Panc1 (cell line): ENCODE measurements at places on chromosomes 13 and 19. TPM values are rescaled to one million over a fixed set of nuclear protein-coding genes. Genes with fewer than 3 reads are reported as not detected.
A peak's percentile ranks its signal among the peaks of the same experiment; 100 is the strongest.

Gene SLAIN1
- 0.49 TPM for total RNA-seq

Gene LHFPL6
- total RNA-seq: 25.7 TPM

Gene GRK1
- total RNA-seq: 1.8 TPM

Gene RAD23A
- total RNA-seq: 111 TPM

Gene SBSN
- total RNA-seq: 0.39 TPM

Gene BRME1
- total RNA-seq: 6.5 TPM

Gene RFX1
- total RNA-seq: 15.2 TPM

Gene ZNF135
- not detected for total RNA-seq

Gene BCL3
- 48.5 TPM for total RNA-seq

Gene TNFRSF19
- 0.54 TPM for total RNA-seq

Gene COMMD6
- 97.4 TPM for total RNA-seq

GRCh38 chr19:1079566-1080111 is 12.7 kb downstream of the ARHGAP45 start:
- DNase-seq: no peak

GRCh38 chr19:7975037-7975436 is 30.4 kb downstream of the ELAVL1 start:
- no peak for DNase-seq

DNA sequence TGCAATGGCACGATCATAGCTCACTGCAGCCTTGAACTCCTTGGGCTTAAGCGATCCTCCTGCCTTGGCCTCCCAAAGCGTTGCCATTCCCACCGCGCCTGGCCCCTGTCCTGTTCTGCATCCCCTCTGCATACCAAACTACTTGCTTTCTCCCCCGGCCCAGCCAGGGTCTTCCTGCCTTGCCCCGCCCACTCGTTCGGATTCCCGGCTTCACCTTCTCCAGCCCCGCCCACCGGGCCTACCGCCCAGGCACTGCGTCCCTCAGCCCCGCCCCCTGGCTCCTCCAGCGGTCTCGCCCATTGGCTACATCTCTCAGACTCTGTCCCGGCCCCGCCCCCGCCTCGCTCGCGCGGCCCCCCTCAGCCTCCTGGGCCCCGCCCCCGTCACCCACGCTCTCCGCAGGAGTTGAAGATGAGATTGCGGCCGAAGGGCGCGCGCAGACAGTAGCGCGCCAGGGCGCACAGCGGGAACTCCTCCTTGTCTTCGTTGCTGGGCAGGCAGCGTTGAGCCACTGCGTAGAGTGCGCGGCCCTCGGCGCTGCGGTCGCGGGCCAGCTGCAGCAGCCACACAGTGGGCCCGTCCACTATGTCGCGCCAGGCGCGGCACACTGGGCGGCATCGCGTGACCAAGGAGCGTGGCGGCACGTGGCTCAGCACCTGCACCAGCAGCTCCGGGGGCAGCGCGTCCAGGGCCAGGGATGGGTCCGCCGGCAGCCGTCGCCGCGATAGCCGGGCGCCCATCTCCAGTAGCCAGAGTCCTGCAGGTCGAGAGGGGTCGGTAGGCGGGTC is 19.0 kb downstream of the MRPS12 start:
- DNase-seq: no peak

DNA sequence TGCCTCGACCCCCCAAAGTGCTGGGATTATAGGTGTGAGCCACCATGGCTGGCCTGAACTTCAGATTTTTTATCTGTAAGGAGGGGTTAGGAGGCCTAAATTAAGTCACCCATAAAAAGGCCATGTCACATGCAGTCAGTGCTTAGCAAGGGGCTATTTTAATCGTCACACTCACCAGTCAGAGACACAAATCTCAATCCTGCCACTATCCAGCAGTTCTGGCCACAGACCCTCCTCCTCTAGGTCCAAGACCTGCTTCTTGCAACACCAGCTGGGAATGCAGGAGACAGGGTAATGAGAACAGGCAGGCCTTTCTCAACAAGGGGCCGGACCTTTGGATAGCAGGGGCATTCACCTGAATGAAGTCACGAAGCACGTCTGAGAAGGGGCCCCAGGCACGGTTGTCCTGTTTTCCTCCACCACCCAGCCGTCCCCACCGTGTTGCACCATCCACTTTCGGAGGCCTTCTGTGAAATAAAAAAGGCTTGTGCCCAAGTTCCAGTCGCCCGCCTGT is 1.4 kb downstream of the FBXO27 start:
- no peak for DNase-seq

DNA sequence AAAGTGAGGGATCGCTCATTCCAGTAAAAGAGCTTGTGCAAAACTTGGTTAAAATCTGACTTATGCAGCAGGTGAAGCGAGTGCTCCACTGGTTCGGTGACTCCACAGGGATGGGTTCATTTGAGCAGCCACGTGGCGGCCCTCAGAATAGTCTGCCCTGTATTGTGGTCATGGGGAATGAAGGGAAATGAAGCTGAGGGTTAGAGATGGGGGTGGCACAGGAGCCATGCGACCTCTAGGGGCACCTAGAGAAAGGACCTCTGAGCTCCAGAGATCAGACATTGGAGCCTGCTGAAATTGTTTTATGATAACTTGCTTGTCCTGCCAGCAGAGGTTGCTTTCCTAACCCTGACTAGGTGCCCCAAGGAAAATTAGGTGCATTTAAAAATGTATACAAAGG is 26.6 kb downstream of the CBY2 start:
- DNase-seq: no peak

DNA sequence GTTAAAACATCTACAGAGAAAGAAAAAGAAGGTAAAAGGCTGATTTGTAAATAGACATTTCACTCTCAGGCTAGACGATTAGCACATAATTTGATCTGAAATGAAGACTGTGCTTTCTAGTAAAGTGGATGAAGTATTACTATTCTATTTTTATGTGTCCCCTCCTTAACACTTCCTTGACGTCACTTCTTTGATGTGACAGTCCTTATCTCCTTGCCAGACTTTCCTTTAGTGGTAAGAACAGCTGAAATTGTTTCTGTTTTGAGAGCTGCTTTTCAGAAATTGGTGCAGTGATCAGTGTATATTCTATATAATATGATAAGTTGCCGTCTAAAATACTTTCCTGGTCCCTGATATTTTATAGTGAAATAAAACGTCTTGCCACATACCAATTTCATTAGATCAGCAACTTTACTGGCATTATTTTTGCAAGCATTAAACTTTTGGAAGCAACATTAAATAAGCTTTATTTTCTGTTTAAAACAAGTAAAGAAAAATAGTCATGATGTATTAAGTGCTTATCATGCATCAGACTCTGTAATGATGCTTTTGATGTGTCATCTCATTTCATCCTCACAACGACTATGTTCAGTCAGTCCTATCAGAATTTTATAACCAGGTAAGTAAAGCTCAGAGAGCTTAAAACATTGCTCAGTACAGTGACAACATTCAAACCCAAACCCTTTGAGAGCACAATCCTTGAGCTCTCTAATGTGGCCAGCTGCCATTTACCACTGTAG is 210.3 kb upstream of the PCDH9 start:
- DNase-seq: no peak

DNA sequence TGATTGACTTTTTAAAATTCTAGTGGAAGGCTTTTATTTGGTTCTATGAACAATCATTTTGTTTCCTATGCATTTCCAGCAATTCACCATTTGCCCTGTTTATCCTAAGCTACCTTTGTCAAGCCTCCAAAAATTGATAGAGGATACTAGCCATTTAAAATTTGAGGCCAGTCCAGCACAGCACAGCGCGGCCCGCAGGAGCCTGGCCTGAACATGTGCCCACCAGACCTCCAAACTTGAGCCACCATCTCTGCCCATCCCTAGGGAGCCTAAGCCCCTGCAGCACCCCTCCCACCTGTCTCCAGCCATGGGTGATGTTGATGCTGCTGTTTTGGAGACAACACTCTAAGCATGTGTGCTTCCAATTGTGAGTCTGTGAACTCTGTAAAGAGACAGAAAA is 57.5 kb downstream of the SPRYD7 start:
- DNase-seq: no peak

GRCh38 chr13:69264362-69265334 is 843.0 kb upstream of the ATXN8OS start:
- DNase-seq: no peak

GRCh38 chr19:6047741-6048251 is 62.5 kb downstream of the RFX2 start:
- peak; percentile 17 for DNase-seq

GRCh38 chr13:96052656-96053002 is 572 bp downstream of the UGGT2 start:
- no peak for DNase-seq

GRCh38 chr19:50722201-50723013 is 757 bp upstream of the CLEC11A start:
- DNase-seq: no peak

DNA sequence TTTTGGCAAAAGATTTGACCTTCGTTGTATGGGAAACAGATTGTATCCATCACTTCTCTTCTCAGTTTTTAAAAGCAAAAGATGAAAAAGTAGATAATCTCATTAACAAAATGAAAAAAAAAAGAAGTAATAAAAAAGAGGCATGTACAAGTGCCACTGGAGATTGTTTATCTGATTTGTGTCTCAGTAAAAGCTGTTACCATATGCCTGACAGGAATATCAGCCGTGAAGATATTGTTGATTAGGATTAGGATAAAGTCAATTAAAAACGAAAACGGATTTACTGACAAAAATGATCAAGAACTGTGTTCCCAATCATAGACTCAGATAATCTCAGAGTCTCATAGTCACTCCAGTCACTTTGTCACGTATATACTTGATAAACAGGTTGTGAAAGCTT is 842.1 kb upstream of the SLC10A2 start:
- no peak for DNase-seq

DNA sequence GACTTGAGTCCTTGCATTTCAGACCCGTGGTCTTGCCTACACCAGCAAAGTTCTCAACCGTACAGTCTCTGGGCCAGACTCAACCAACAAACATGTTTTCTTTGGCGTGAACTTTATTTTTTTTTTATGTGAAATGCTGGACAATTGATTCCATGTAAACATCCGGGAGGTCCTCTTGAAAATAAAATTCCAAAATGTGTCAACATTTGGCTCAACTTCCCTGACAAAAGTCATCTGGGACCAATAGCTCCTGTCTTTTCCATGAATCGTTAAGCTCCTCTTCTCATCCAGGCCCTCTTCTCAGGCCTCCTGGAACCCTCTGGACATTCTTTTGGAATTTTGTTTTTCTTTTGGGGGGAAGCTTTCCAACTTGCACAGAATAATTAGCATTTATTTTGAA is 2.7 kb downstream of the ALDH16A1 start:
- DNase-seq: no peak

GRCh38 chr13:113245849-113246796 is 36.7 kb downstream of the CUL4A start:
- no peak for DNase-seq

DNA sequence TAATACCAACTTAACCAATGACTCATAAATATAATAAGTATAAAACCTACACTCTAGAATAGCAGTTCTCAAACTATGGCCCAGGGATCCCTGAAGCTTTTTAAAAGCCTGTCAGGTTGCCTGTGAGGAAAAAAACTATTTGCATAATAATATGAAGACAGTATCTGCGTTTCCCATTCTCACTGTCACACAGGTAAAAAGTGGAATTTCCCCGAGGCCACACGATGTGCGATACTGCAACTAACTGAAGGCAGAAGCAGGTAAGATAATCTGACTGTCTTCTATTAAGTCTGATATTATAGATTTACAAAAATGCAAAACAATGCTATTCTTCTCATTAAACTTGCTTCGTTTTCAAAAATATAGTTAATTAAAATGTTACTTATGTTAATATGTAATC is 52.5 kb upstream of the EEF1AKMT1 start:
- no peak for DNase-seq

DNA sequence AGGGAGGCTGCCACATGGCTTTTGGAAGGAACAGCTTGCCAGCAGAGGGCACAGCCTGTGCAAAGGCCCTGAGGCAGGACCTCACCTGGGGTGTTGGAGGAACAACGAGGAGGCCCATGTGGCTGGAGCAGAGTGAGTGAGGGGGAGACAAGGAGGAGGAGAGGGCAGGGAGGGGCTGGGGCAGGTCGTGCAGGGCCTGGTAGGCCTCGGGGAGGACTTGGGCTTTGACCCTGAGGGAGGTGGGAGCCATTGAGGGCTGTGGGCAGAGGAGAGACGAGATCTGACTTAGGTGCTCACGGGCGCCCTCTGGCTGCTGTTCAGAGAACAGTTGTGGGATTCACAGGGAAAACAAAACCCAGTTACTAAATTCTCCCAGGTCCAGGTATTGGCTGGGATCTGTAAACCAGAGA is 25.2 kb downstream of the ZNRF4 start:
- DNase-seq: peak; percentile 4

GRCh38 chr19:54252845-54253244 is 4.2 kb downstream of the LILRB5 start:
- no peak for DNase-seq

- no peak for DNase-seq
Observed at GRCh38 chr19:55985254-55985653, 1.3 kb upstream of the NLRP5 start.

- DNase-seq: no peak
Observed at GRCh38 chr13:31355001-31355400, 155.2 kb downstream of the B3GLCT start.

DNA sequence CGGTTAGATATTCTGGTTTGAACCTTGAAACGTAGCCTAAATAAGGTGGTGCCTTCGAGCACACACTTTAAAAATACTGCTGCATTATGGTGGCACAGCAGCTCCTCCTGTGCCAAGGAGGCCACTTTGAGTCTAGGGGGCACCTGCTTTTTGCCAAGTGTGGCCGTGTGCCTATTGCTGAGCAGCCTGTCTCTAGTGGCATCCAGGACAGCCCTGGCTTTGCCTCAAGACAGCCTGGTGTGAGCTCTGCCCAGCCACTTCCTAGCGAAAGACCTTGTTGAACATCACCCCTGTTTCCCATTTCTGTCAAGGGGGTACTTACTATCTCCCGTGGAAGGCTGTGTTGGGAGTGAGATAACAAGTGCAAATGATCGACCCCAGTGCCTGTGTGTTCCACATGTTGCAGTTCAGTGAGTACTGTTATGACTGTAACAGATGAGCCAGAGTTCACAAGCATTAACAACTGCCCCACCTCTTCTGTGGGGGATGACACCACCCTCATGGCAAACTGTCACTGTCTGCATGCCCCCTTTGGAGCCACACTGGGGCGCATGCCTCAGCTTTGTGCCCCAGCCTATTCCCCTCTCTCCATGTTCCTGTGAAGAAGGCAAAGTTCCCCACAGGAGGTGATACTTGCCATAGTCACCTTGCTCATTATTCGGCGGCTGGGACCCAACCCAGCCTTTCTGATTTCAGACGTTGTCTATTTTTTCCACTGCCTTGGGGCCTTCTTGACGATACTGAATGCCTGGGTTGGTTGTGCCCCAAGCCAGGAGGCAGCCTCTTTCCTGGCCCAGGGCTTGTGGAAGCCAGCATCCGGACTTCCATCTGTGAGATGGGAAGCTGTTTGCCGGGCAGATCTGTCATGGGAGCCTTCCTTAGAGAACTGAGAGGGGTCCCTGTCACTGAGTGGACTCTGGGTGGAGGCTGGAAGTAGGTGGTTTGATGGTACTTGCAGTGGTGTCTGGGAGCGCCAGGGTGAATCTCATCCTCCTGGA is 5.4 kb downstream of the GATAD2A start:
- no peak for DNase-seq
